Transverse colon (tissue), 4 donors: ENCODE measurements at places on chromosomes 13 and 19. TPM values are rescaled to one million over a fixed set of nuclear protein-coding genes. Genes with fewer than 3 reads are reported as not detected.
A peak's percentile ranks its signal among the peaks of the same experiment; 100 is the strongest.

DNA sequence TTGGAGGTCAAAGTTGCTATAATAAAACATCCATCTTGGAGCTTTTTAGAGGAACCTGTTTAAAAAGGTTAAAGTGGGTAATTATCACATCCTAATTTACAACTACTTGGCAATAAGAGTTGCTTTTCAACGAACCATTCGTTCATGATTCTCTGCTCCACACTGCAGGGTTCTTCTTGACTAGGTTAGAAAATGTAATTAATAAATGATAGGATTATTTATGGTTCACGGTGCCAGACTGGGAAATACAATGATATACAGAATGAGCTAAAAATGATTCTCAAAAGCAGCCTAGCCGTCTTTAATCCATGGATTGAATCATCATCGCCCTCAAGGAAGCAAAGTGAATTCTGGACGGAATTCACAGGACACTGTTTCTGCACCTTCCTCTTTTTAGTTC is 291.2 kb downstream of the TEX29 start:
- H3K27ac ChIP-seq = no peak overlapping the region
- no peak for DNase-seq
- no peaks in the 10 kb centered on the region for H3K36me3 ChIP-seq

- DNase-seq = no peak
- no peak overlapping the region for H3K4me3 ChIP-seq
Measured at GRCh38 chr19:15926484-15926883, 7.8 kb downstream of the CYP4F11 start.

- no peaks in the 10 kb centered on the region for H3K27me3 ChIP-seq
- DNase-seq = no peak
- H3K4me1 ChIP-seq = peaks cover 28% of the 10 kb centered on the region
- peak overlapping the region; percentile 95 for H3K27ac ChIP-seq
Measured at GRCh38 chr19:55459551-55459949, 1.9 kb downstream of the ISOC2 start.

GRCh38 chr13:46296115-46296822 is 84.5 kb downstream of the LRRC63 start:
- H3K4me3 ChIP-seq = no peak overlapping the region
- no peaks in the 10 kb centered on the region for H3K27me3 ChIP-seq
- no peak for DNase-seq
- H3K27ac ChIP-seq = peak overlapping the region; percentile 17
- H3K4me1 ChIP-seq = no peaks in the 10 kb centered on the region
- H3K36me3 ChIP-seq = no peaks in the 10 kb centered on the region

- DNase-seq = no peak
- H3K27me3 ChIP-seq = peaks cover 15% of the 10 kb centered on the region
- H3K4me1 ChIP-seq = no peaks in the 10 kb centered on the region
Measured at GRCh38 chr13:113781571-113781970, 22.5 kb downstream of the TMEM255B start.

- DNase-seq = no peak
- peaks cover 3% of the 10 kb centered on the region for H3K4me1 ChIP-seq
- H3K4me3 ChIP-seq = no peak overlapping the region
- no peaks in the 10 kb centered on the region for H3K27me3 ChIP-seq
- no peak overlapping the region for H3K27ac ChIP-seq
- no peaks in the 10 kb centered on the region for H3K36me3 ChIP-seq
Measured at GRCh38 chr13:111209613-111210012, 94.5 kb downstream of the ARHGEF7 start.

GRCh38 chr19:24142771-24143170 is 55.8 kb downstream of the ZNF254 start:
- DNase-seq = no peak
- H3K4me1 ChIP-seq = no peaks in the 10 kb centered on the region
- no peak overlapping the region for H3K27ac ChIP-seq
- H3K36me3 ChIP-seq = peaks cover 3% of the 10 kb centered on the region
- H3K27me3 ChIP-seq = no peaks in the 10 kb centered on the region
- H3K4me3 ChIP-seq = no peak overlapping the region

GRCh38 chr19:50711196-50711595 is 8.4 kb downstream of the SHANK1 start:
- H3K36me3 ChIP-seq = no peaks in the 10 kb centered on the region
- H3K27ac ChIP-seq = no peak overlapping the region
- no peak for DNase-seq
- no peaks in the 10 kb centered on the region for H3K4me1 ChIP-seq
- no peak overlapping the region for H3K4me3 ChIP-seq

DNA sequence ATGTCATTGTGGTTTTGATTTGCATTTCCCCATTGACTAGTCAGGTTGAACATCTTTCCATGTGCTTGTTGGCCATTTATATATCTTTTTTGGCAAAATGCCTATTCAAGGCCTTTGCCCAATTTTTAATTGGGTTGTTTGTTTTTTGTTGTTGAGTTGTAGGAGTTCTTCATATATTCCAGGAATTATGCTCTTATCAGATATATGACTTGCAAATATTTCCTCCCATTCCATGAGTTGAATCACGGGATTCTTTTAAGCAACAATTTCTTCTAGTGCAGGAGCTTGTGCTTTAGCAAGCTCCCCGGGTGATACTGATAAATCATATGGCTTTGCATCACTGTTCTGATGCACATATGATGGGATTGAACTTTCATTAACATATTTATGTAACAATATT is 47.0 kb upstream of the FLT1 start:
- H3K27ac ChIP-seq = no peak overlapping the region
- H3K27me3 ChIP-seq = peaks cover 5% of the 10 kb centered on the region
- H3K36me3 ChIP-seq = no peaks in the 10 kb centered on the region
- DNase-seq = no peak

- DNase-seq = no peak
- H3K4me1 ChIP-seq = peaks cover 20% of the 10 kb centered on the region
- H3K4me3 ChIP-seq = peak overlapping the region; percentile 97
- H3K27ac ChIP-seq = peak overlapping the region; percentile 94
Measured at GRCh38 chr19:50803633-50804419, 13.6 kb downstream of the ACP4 start.

Gene ZNF578
- not detected for total RNA-seq

Gene ZMYM5
- total RNA-seq = 4.9 TPM
